ENCODE measurements at places on chromosomes 4 and X. TPM values are rescaled to one million over a fixed set of nuclear protein-coding genes. Genes with fewer than 3 reads are reported as not detected.

The CXCL11 gene
- not detected for polyA plus RNA-seq

The TMEM31 gene
- polyA plus RNA-seq = not detected

The BMX gene
- not detected for polyA plus RNA-seq

The FAT4 gene
- 0.14 TPM for polyA plus RNA-seq

The SLC6A14 gene
- polyA plus RNA-seq = not detected

The FOXP3 gene
- polyA plus RNA-seq = not detected

All from Purkinje cell (primary cell).